ENCODE measurements at places on chromosomes 11 and 22. TPM values are rescaled to one million over a fixed set of nuclear protein-coding genes. Genes with fewer than 3 reads are reported as not detected.
A peak's percentile ranks its signal among the peaks of the same experiment; 100 is the strongest.

The PTPRJ gene
- 12.8 TPM for total RNA-seq

DNA sequence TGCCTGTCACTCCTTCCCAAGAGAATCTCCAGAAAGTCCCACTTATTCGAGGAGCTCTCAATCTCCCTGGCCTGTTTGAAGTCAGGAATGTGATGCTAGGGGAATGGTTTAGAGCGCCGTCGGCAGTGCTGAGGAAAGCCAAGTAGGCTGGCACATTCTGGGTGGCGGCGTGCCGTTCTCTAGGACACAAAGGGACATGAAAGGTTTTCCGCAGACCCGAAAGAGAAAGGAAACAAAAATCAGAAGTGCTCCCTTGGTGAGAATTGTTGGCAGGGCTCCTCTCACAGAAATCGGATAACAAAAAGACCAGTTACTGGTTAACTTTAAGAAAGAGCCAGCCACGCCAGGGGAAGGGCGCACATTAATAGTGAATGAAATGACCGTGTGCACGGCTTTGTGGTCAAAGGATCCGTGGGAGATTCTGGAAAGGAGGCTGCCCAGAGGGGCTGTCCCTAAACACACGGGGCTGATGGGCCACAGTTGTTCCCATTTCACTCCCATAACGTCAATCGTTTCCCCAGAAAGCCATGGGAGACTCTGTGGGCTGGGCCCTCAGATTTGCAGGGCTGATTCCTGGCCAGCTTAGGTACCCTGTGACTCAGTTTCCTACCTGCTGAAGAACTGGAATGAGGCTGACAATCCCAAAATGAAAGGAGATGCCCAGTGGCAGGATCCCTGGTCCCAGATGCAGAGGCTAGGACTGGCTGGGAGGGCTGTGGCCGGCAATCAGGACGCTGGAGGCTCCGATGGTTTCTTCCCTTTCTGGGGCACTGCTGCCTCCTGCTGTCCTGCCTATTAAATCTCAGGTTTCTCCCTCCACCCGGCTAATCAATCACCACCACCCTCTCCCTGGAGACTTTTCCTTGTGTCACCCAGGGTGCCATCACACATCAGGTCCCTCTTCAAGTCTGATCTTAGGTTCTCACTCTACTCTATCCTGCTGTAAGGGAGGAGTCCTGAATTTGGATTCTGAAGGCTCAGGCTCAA lies 82.3 kb downstream of the RCN1 start:
- H3K4me1 ChIP-seq = no peaks in the 10 kb centered on the region
- H3K27ac ChIP-seq = no peak overlapping the region
- DNase-seq = peak; percentile 72
- peaks cover 24% of the 10 kb centered on the region for H3K27me3 ChIP-seq
- H3K4me3 ChIP-seq = peak overlapping the region; percentile 53

- no peaks in the 10 kb centered on the region for H3K4me1 ChIP-seq
- no peak overlapping the region for H3K4me3 ChIP-seq
- H3K27me3 ChIP-seq = no peaks in the 10 kb centered on the region
- no peak overlapping the region for H3K27ac ChIP-seq
These were observed 1356.2 kb downstream of the TBC1D22A start for GRCh38 chr22:48118654-48119053.

DNA sequence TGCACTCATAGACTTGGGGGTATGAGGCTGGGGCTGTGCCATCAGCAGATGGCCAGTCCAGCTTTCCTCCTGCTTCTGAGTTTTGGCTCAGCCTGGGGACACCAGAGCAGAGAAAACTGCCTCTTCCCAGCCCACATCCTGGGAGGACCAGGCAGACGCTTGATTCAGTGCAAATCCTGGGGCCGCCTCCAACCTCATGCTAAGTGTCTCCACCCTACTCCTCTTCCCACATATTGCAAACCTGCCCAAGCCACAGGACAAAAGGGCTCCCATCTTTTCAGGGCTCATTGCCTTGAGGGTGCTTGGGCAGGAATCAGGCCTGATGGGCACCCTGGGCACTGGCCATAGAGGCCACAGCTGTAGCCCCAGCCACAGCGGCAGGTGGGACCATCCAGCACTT lies 79.7 kb upstream of the SHANK2 start:
- H3K27me3 ChIP-seq = no peaks in the 10 kb centered on the region
- no peak overlapping the region for H3K27ac ChIP-seq
- no peak for DNase-seq
- no peaks in the 10 kb centered on the region for H3K4me1 ChIP-seq
- no peaks in the 10 kb centered on the region for H3K36me3 ChIP-seq

DNA sequence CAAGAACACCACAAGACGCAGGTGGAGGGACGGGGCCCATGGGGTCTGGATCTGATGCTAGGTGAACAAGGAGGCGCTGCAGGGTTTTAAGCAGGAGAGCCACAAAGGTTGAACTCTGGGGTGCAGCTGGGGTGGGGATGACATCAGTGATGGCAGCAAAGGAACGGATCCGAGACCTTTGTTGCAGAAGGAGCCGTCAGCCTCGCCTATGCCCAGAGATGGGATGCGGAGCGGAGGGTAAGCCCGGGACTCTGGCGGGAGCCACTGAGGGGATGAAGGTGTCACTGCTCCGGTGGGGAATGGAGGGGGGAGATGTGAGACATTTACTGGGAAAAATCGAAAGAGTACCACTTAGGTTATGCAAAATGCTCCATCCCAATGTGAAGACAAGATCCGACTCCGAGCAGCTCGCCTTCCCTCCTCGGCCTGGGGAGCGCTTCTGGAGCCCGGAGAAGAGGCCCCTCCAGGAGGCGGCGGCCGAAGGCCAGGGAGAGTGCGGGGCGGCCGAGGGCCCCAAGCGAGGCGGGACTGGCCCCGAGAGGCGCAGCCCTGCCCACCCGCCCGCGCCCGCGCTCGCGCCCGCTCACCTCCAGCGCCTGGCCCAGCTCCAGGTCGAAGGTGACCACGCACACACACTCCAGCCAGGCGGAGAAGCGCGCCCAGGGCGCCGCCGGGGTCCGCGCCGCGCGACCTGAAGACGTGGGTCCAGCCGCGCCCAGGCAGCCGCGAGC lies 422 bp downstream of the DENND6B start:
- H3K4me3 ChIP-seq = peak overlapping the region; percentile 70
- H3K27me3 ChIP-seq = no peaks in the 10 kb centered on the region
- H3K36me3 ChIP-seq = no peaks in the 10 kb centered on the region
- no peak for DNase-seq
- H3K4me1 ChIP-seq = peaks cover 15% of the 10 kb centered on the region

The APOA5 gene
- not detected for total RNA-seq

DNA sequence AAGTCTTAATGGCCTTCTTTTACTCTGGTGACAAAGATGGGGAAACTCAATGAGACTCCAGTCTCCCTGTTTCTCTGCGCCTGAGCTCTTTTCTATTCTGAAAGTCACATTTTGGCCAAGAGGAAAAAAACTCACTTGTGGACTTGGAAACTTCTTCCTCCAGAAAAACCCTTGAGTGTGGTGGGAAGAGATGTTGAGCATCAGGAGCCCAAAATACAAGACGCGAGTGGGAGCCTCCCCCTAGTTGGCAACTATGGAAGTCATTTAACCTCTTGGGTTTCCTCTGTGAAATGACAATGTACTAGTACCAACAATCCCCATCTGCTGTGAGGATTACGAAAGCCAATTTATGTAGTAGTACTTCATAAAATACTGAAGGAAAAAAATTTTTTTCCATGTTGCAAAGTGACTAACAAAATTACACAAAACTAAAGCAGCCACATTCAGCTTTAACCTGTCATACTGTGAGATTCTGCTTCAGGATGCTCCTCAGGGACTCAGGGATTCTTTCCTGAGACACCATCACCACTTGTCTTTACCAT lies 524 bp upstream of the SLC25A17 start:
- peak; percentile 23 for DNase-seq
- H3K27ac ChIP-seq = peak overlapping the region; percentile 36
- peaks cover 8% of the 10 kb centered on the region for H3K36me3 ChIP-seq
- no peaks in the 10 kb centered on the region for H3K27me3 ChIP-seq
- H3K4me3 ChIP-seq = peak overlapping the region; percentile 94
- H3K4me1 ChIP-seq = peaks cover 21% of the 10 kb centered on the region

The SUSD2 gene
- total RNA-seq = 1.6 TPM

DNA sequence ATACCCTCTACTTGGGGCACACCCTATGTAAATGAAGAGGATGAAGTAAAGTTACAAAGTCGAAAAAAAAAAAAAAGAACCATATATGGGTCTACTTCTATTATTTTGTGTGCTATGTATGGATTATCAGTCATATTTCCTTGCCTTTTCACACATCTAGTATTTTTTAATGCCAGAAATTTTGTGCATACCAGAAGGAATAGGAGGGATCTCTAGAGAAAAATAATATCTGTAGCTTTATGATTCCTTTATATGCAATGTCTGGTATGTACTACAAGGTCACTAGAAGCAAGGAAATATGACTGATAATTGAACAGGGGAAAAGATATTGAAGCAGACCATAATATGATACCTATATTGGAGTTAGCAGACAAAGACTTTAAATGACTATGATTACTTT lies 713.4 kb downstream of the OPCML start:
- no peaks in the 10 kb centered on the region for H3K4me1 ChIP-seq
- no peak overlapping the region for H3K27ac ChIP-seq
- H3K27me3 ChIP-seq = no peaks in the 10 kb centered on the region
- DNase-seq = no peak
- no peaks in the 10 kb centered on the region for H3K36me3 ChIP-seq
- H3K4me3 ChIP-seq = no peak overlapping the region

DNA sequence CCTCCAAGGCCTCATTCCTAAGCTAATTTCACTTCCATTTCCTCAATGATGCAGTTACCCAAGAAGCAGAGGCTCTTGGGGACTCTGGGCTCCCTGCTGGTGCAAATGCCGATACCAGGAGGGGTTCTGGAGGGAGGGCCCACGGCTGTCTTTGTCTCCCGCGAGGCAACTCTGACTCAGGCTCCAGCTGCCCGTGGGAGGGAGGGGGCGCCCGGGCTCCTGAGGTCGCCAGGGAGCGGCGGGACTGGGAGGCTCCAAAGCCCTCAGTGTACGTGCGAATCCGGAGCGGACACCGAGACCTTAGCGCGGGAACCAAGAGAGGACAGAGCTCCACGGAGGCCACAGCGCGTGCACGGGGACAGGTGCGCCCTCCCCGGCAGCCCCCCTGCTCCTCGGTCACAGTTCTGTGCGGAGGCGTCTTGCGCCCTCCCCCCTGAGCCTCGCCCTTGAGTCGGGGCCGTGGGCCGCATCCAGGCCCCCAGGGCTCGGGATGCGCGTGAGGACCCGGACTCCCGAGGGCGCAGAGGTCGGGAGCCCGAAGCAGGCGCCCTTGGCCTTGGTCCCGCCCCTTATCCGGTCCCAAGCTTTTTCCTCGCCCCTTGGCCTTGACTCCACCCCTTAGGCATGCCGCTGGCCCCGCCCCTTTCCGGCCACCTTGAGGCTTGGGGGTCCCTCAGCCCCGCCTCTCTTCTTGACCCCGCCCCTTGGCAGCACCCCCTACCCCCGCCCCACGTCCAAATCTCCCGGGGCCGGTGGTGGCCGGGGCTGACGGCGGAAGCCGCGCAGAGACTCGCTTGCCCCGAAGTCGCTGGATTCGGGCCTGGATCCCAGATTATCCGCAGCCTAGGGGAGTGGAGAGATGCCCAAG lies 4.7 kb upstream of the SHISA8 start:
- no peaks in the 10 kb centered on the region for H3K36me3 ChIP-seq
- peaks cover 6% of the 10 kb centered on the region for H3K4me1 ChIP-seq
- no peak overlapping the region for H3K27ac ChIP-seq
- no peaks in the 10 kb centered on the region for H3K27me3 ChIP-seq
- no peak overlapping the region for H3K4me3 ChIP-seq

The DDI1 gene
- total RNA-seq = not detected

The INTS4 gene
- 50.8 TPM for total RNA-seq

The H19 gene
- not detected for total RNA-seq

- H3K4me3 ChIP-seq = no peak overlapping the region
- no peaks in the 10 kb centered on the region for H3K4me1 ChIP-seq
- no peak for DNase-seq
- no peaks in the 10 kb centered on the region for H3K36me3 ChIP-seq
- H3K27me3 ChIP-seq = no peaks in the 10 kb centered on the region
These were observed 86.4 kb downstream of the CDKN1C start for GRCh38 chr11:2798951-2799761.

DNA sequence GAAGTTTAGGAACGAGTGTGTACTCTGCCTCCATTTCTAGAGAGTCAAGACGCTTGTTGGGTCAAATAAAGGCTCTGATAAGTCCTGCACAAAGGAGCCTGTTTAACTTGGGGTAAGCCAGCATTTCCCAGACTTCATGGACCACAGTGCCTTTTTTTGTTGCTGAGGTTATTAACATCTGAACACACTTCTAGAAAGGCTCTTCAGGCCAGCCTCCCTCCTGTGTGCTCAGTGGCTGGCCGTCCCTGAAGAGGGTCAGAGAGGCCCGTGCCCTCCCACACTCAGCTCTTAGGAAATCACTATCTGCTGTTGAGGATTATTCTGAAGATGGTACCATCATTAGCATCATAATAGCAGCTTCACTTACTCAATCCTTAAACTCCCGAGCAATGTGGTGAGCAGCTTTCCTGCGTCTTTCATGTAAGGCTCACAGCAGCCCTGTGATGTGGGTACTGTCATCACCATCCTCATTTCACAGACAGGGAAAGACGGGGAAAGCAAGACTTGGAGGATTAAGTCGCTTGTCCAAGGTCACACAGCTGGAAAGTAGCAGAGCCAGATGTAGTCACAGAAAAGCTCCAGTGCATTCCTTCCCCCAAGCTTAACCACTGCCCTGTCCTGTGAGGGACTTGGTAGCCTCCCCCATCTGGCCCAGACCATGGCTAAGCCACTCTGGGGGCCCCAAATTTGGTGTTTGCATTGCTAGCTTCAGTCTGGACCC lies 71.3 kb downstream of the TSPAN18 start:
- no peak for DNase-seq
- H3K4me3 ChIP-seq = no peak overlapping the region
- H3K36me3 ChIP-seq = no peaks in the 10 kb centered on the region
- no peak overlapping the region for H3K27ac ChIP-seq

DNA sequence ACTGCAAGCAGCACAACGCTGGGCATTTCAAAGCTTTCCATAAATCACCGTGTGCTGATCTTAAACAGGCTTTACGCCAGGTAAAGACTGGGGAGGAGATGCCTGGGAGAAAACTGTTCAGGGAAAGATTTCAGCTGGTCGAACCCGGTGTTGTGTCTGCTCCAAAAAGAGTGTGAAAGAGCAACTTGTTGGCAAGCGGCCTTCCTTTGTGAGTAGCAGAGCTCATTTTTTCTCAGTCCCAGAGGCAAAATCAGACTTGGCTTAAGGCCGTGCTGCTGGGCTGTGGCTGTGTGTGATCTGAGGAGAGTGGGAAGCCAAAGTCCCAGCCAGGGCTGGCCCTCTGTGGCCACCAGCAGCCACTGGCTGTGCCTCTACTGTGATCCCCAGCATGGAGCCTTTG lies 75.7 kb upstream of the E2F8 start:
- H3K27ac ChIP-seq = no peak overlapping the region
- no peaks in the 10 kb centered on the region for H3K36me3 ChIP-seq
- DNase-seq = no peak
- H3K27me3 ChIP-seq = peaks cover 26% of the 10 kb centered on the region
- H3K4me3 ChIP-seq = no peak overlapping the region

- no peak overlapping the region for H3K4me3 ChIP-seq
- DNase-seq = no peak
- H3K27me3 ChIP-seq = no peaks in the 10 kb centered on the region
- H3K4me1 ChIP-seq = peaks cover 14% of the 10 kb centered on the region
These were observed 86.8 kb upstream of the CRTAM start for GRCh38 chr11:122751292-122752070.
